WTC11 (cell line): ENCODE measurements at places on chromosomes 1 and 21.

- no peak for DNase-seq
These were observed 126.2 kb downstream of the FGGY start for GRCh38 chr1:59422921-59423575.

DNA sequence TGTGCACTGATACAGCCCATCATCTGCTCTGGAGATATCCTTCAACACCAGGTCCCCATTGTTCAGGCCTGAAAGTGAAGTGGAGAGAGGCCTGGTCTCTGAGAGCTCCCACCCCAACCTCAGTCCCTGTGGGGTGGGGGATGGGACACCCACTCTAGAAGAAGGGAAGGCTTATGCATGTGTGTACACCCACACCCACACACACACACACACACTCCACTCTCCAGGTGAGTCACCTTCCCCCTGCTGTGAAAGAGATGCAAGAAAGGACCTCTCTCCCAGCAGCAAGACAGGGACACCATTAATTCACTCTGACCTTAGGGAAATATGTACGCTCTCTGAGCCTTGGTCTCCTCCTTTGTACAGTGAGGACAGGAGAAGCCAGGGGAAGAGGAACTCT lies 5.9 kb downstream of the VSIG8 start:
- no peak for DNase-seq

DNA sequence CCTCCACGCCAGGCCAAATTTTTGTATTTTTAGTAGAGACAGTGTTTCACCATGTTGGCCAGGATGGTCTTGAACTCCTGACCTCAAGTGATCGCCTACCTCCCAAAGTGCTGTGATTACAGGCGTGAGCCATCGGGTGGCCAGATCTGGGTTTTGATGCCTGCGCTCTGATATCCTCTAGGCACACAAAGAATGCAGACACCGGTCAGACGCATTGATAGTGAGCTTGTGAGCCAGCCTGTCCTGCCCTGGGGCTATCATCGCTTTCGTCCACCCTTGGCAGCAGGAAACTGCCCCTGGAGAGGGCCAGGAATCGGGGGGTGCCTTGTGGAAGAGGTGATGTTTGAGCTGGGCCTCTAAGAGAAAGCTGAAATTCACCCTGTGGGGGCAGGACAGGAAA lies 4.0 kb downstream of the FBLIM1 start:
- no peak for DNase-seq

DNA sequence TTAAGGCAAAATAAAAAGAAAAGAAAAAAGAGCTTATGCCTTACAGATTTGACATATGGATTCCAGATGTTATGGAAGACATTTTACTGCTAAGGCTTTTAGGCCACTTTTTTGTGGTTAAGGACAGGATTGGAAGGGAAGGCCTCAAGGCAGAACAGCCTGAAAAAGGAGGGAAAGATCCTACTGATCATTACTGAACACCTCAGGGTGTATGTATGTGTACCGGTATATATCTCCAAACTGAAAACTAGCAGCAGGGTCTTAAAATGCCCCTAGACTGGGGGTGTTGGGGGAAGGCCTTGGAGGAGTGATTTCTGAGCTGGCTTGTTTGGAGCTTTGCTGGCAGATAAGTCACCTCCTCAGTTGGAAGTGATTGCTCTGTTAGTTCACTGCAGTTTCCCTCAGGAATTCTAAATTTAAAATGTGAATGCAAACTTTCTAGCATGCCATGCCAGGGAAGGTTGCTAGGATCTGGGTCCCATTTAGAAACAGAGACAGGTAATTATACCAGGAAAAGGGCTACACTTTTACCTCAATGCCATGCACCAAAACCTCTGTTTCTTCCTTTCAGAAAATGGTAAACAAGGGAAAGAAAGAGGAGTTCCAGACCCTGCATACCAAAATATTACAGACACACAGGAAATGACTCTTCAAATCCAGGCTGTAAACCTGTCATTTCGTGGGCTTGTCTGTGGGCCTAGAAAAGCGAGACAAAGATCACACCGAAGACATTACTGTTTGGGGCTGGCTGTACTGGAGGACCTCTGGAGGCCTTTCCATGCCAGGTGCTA lies 15.0 kb downstream of the C1orf52 start:
- no peak for DNase-seq

GRCh38 chr1:164054331-164054730 lies 504.7 kb upstream of the PBX1 start:
- DNase-seq = no peak

- no peak for DNase-seq
These were observed 216.9 kb upstream of the SAMSN1 start for GRCh38 chr21:14762734-14763694.

- DNase-seq = peak; percentile 49
These were observed 33.5 kb upstream of the HHAT start for GRCh38 chr1:210294999-210295745.

GRCh38 chr1:25433389-25434186 lies 2.9 kb downstream of the MACO1 start:
- DNase-seq = no peak

GRCh38 chr1:44546403-44547053 lies 127.8 kb downstream of the TMEM53 start:
- DNase-seq = peak; percentile 42
